ENCODE measurements at places on chromosomes 7 and 10. TPM values are rescaled to one million over a fixed set of nuclear protein-coding genes. Genes with fewer than 3 reads are reported as not detected.

GRCh38 chr7:23167691-23168090 is 14.2 kb upstream of the NUP42 start:
- no peaks in the 10 kb centered on the region for H3K4me1 ChIP-seq
- H3K27ac ChIP-seq = no peak overlapping the region
- H3K4me3 ChIP-seq = no peak overlapping the region
- no peak for DNase-seq
- H3K27me3 ChIP-seq = no peaks in the 10 kb centered on the region

- no peak for DNase-seq
- no peaks in the 10 kb centered on the region for H3K36me3 ChIP-seq
- H3K27me3 ChIP-seq = no peaks in the 10 kb centered on the region
- no peak overlapping the region for H3K4me3 ChIP-seq
- H3K27ac ChIP-seq = no peak overlapping the region
- no peaks in the 10 kb centered on the region for H3K4me1 ChIP-seq
Measured at GRCh38 chr10:111281516-111281915, 204.7 kb downstream of the ADRA2A start.

GRCh38 chr10:73117976-73118743 is 7.9 kb downstream of the NUDT13 start:
- no peaks in the 10 kb centered on the region for H3K27me3 ChIP-seq
- no peak overlapping the region for H3K27ac ChIP-seq
- H3K36me3 ChIP-seq = peaks cover 2% of the 10 kb centered on the region
- no peaks in the 10 kb centered on the region for H3K4me1 ChIP-seq
- DNase-seq = no peak

GRCh38 chr10:100333661-100334440 is 3.8 kb upstream of the PKD2L1 start:
- H3K27me3 ChIP-seq = peaks cover 51% of the 10 kb centered on the region
- no peaks in the 10 kb centered on the region for H3K36me3 ChIP-seq
- DNase-seq = no peak
- H3K4me1 ChIP-seq = peaks cover 27% of the 10 kb centered on the region
- no peak overlapping the region for H3K4me3 ChIP-seq

DNA sequence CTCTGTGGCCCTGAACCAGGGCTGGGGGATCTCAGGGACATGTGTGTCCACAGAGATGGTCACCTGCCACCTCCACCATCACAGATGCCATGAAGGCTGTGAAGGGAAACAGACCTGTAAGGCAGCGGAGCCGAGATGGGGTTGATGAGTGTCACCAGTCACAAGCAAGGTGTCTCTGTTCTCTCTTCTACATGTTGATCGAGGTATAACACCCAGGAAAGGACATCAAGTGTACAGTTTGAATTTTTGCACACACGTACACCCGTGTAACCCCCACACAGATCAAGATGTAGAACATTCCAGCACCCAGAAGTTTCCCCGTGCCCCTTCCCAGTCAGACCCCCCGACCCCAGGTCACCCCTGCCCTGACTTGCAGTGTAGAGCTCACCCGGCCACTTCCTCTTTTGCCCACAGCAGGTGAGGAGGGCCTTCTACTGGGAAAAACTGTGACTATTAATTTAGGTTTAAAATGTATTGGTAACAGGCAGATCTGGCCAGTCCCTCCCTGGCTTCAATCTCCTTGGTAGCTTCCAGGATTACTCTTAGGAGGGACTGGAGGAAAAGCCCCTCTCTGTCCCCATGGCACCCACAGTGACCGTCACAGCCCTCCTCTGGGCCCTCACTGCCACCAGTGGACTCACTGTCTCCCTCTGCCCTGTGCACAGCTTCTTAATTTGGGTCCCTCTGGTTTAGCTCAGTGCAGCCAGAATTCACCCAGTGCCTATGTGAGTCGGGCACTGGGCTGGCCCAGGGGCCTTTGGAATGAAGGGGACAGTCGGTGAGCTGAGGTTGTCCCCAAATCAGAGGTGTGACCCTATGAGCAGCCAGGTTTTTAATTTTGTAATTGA is 108.2 kb downstream of the LHPP start:
- H3K27ac ChIP-seq = no peak overlapping the region
- no peaks in the 10 kb centered on the region for H3K27me3 ChIP-seq
- no peak overlapping the region for H3K4me3 ChIP-seq
- no peaks in the 10 kb centered on the region for H3K36me3 ChIP-seq
- no peak for DNase-seq
- peaks cover 8% of the 10 kb centered on the region for H3K4me1 ChIP-seq

DNA sequence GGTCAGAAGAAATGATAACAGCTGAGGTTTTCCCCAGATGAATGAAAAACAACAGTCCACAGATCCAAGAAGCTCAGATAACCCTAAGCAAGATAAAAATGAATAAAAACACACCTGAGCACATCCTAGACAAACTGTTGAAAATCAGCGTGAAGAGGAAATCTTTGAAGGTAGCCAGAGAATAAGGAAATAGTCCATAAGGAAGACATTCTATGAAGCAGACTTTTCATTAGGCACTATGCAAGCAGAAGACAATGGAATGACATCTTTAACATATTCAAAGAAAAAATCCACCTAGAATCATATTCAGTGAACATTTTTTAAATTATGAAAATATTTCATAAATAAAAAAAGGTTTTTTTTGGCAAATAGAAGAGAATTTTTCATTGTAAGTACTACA is 15.1 kb upstream of the IL15RA start:
- peaks cover 8% of the 10 kb centered on the region for H3K36me3 ChIP-seq
- no peak overlapping the region for H3K27ac ChIP-seq
- peaks cover 3% of the 10 kb centered on the region for H3K27me3 ChIP-seq

- no peaks in the 10 kb centered on the region for H3K27me3 ChIP-seq
- peak overlapping the region; percentile 99 for H3K27ac ChIP-seq
- peak overlapping the region; percentile 78 for H3K4me3 ChIP-seq
- H3K36me3 ChIP-seq = peaks cover 5% of the 10 kb centered on the region
- H3K4me1 ChIP-seq = peaks cover 93% of the 10 kb centered on the region
- peak; percentile 66 for DNase-seq
Measured at GRCh38 chr10:17006631-17007417, 122.8 kb downstream of the CUBN start.

ACSM6 gene
- total RNA-seq = not detected

SPDYE18 gene
- total RNA-seq = not detected
